ENCODE measurements at places on chromosomes 3 and 15.

DNA sequence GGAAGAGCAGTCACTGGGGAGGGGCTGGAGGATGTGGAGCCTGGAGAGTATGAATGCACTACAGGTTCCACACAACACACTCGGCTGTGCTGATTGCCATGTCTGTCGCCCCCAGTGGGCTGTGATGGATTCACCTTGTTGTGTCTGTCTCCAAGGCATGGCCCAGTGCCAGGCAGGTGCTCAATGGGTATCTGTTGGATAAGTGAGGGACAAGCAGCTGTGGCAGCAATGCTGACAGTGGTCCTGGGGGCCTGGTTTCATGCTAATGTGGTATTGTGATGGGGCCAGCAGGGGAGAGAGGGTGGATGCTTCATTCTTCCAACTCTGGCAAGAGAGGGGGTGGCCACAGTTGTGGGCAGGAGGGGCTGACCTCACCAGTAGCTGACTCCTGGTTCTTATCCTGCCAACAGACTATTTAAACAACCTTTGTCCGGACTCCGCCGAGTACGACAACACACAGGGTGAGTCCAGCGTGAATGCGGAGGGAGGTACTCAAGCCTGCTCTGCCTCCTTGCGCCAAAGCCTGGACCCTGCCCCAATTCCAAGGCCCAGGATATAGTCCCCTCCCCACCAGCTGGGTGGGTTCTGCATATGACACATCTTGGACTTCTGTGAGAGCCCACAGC is 47.3 kb upstream of the NR2C2 start:
- no peak for DNase-seq

DNA sequence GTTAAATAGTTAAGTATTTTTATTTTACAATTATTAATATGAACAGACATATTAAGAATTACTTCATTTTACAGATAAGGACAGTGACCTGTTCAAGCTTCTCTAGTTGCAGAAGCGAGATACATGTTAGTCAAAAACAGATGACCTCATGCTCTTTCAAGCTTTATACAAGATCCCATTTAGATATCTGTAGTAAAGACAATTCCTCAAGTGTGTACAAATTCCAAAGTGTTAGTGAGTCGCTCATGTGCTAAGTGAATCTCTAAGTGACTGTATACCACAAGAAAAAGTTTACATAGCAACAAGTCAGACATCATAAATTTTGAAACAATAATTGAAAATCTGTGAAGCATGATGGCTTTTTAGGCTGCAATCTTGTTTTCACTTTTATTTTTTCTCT is 293.8 kb downstream of the ROBO1 start:
- DNase-seq, result no peak

GRCh38 chr15:40964006-40964405 is 10.7 kb downstream of the CHAC1 start:
- DNase-seq, result no peak

DNA sequence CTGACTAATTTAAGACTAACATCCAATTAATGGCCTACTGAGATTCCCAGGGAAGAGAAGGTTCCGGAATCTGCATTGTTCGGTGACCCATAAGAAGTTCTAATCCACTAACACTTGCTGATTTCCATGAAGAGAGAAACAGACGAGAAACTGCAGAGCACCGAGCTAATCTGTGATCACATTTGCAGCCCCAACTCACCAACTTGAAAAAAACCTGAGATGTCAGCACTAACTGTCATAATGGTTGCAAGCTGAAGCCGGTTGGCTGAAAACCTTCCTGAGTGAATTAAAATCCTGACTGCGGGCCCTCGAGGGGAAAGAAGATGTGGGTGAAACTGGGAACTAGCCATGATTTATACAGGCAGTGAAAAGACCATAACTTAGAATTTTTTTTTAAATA is 204.8 kb upstream of the IGF1R start:
- no peak for DNase-seq

DNA sequence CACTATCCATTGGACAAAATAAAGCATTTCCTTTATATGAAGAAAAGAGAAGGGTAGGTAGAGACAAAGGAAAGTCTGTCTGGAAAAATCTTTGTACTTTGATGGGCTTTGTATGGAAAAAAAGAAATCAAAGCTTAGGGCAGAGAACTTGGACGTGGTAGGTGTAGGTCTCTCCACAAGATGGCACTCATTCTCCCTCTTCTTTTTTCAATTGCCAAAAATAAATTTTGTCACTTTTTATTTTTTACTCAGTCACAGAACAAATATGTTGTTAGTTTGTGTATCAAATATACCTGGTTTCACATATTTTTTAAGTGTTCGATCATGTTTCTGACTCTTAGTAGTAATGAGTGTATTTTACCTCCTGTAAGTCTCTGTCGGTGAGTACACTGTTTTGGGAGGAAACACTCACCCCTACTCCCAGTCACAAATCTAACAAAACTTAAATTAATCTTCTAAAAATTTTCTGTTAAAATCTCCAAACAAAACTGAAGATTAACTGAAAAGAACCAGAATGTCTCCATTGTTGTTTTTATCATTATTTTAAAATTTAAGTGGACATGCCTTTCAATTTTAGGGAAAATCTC is 415.8 kb upstream of the GOLIM4 start:
- DNase-seq, result no peak

DNA sequence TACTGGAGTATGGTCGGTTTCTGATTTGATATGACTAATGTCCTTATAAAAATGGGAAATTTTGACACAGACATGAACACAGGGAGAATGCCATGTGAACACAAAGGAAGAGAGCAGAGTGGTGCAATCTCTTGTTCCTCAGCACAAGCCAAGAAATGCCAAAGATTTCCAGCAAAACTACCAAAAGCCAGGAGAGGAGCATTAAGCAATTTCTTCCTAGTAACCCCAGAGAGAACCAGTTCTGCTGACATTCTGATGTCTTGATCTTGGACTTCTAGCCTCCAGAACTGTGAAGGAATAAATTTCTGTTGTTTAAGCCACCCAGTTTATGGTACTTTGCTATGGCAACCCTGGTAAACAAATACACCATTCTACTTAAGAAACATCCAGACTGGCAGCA is 227.8 kb upstream of the MRPL3 start:
- DNase-seq, result no peak

GRCh38 chr3:15637131-15637951 is 35.8 kb downstream of the BTD start:
- DNase-seq, result no peak

- DNase-seq, result no peak
Measured at GRCh38 chr15:45674677-45675076, 39.8 kb downstream of the SQOR start.

DNA sequence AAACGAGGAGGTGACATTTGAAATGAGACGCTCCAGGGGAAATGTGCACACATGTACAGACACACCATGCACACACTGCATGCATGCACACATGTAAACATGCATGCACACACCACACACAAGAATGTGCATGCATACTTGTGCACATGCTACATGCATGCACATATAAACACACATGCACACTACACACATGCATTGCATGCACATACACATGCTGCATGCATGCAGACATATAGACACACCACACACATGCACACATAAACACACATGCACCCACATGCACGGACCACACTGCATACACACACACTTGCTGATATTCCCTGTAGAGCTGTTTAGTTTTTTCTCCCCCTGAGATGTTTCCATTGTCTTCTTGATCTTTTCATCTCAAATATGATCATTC is 37.8 kb upstream of the SLC6A1 start:
- DNase-seq, result no peak

DNA sequence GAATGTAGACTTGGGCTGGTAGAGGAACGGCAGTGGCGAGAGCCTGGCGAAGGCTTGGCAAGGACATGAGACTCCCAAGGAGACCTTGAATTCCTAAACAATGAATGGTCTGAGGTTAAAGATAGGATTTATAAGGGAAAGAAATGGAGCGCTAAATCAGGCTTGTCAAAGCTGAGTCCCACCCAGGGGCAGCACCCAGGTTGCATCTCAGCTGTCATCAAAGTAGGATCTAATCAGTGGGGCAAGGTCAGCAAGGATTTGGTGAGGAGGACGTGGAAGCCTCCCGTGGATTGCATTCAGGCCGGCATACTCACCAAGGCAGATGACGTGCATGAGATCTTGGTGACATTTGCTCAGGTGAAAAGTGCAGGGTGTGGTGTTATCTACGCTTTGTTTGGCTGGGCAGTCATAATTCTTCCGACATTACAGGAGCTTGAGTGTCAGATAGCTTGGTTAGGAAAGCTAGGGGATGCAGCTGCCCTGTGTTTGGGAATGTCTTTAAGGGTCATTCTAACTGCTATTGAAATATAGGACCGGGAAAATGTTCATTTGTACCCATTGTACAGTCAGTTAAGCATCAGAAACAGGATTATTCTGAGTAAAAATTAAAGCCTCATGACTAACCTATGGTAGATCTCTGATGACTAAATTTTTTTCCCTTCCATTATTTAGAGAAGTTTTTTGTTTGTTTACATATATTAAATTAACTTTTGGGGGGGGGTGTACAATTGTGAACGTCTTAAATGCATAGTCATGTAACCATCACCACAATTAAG is 99.4 kb upstream of the TSC22D2 start:
- DNase-seq, result no peak

DNA sequence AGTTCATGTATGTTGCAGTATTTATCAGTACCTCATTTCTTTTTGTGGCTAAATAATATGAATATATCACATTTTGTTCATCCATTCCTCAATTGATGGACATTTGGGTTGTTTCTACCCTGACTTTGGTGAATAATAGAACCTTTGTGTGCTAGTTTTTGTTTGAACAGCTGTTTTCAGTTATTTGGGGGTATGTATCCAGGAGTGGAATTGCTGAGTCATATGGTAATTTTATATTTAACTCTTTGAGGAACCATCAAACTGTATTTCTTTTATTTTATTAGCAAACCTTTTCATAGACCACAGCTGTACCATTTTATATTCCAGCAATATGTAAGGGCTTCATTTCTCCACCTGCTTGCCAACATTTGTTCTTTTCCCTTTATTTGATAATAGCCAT is 38.4 kb upstream of the RBM5 start:
- no peak for DNase-seq

GRCh38 chr3:60497902-60498301 is 753.4 kb downstream of the FHIT start:
- DNase-seq, result no peak

DNA sequence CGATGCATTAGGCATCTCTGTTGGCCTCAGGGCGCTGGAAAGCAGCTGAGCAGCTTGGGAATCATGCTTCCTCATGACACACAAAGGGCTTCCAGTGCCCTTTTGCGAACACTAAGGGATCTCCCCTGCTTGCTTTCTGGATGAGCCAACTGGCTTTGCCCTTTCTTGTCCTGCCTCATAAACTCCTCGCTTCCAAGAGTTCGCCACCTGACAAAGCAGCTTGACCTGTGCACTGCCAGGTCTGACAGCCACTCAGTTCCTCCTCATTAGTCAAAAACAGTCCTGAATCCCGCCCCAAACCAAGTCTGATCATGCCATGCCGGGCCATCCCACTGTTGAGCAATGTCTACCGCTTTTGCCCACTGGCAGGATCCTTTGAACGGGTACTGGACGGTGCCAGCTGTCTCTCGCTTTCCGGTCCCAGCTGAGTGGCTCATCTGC is 265.4 kb upstream of the LYSMD4 start:
- no peak for DNase-seq

- DNase-seq, result no peak
Measured at GRCh38 chr15:78265752-78266224, 1.4 kb downstream of the DNAJA4 start.

DNA sequence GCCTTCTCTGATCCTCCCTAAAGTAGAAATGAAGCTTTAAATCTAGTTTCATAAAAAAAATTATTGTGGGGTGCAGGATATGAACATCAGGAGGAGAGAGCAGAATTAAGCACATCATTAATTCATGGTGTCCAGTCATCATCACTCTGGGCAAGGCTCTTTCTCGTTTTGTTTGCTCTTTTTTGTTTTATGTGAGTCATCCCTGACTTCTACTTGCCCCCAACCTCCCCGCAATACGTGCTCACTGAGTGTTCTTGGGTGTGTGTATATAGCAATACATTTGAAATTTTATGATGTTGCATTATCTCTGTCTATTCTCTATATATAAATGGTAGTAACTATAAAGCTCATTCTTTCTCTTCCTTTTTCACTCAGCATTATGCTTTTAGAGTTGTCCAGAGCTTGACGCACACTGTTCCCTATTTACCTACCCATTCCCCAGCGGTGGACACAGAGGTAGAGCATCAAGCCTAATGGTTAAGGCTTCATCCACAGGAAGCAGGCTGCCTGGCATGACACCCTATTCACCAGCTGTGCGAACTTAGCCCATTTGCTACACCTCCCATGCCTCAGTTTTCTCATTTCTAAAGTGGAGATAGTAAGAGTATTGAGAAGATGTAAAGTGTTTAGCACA is 72.3 kb downstream of the CD200R1L start:
- no peak for DNase-seq

GRCh38 chr3:179421500-179421899 is 29.8 kb downstream of the GNB4 start:
- no peak for DNase-seq

DNA sequence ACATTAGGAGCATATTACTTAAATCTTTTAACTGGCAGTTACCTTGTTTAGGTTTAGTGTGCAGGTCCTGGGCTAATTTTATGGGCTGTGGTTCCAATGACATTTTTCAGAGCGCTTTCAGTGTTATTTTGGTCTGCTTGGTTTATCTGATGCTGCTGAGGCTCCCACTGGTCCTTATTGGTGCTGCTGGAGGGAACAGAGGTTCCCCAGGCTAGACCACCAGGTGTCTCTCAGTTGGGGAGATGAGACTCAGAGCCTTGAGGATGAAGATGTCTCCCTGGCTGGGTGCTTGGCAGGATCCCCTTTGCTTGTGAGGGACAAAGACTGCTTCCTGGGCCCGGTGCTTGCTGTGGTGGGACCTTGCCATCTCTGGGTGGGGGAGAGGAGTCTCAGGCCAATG is 28.3 kb upstream of the TASOR start:
- DNase-seq, result no peak

GRCh38 chr15:90233387-90234095 is at the start of gene CIB1:
Gene CIB1 (minus strand): TSS chr15:90233941. CDS start chr15:90233885, 56 bp downstream.
- peak; percentile 97 for DNase-seq

DNA sequence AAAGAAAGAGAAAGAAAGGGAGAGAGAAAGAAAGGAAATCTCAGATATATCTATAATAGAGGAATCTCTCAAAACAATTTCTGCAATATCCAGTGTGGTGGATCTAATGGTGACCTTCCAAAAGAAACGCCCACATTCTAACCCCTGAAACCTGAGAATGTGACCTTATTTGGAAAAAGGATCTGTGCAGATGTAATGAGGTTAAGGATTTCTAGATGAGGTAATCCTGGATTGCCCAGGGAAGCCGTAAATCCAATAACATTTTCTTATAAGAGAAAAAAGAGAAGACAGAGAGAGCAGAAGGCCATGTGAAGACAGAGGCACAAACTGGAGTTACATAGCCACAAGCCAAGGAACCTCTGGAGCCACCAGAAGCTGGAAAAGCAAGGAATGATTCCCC is 307.6 kb downstream of the ZBTB20 start:
- DNase-seq, result no peak

DNA sequence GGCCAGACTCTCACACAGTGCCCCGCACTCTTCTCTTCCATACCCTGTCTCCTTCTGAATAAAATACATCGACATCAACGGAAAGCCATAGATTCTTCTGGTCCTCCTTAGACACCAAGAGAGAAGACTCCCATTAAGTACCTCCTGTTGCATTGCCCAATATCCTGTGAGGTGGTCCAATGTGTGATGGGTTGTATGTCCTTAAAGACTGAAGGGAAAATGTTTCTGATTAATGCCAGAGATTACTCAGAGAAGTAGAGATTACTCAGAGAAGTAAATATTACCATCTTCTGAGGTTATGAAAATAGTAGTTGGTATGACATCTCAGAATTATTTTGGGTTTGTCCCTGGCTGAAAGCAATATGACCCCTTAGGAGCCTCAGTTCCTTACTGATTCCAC is 60.8 kb upstream of the GALNT15 start:
- DNase-seq, result no peak

- DNase-seq, result peak; percentile 17
Measured at GRCh38 chr15:85702321-85703101, 92.2 kb downstream of the KLHL25 start.
